ENCODE measurements at places on chromosomes 6 and 20.

GRCh38 chr20:57480444-57481160 lies 44.3 kb downstream of the CTCFL start:
- DNase-seq = no peak

GRCh38 chr20:4476903-4477500 lies 244.7 kb upstream of the PRND start:
- DNase-seq = no peak

GRCh38 chr20:31927627-31928159 lies 24.2 kb downstream of the PDRG1 start:
- no peak for DNase-seq

- DNase-seq = no peak
Measured at GRCh38 chr6:97040355-97040860, 115.9 kb downstream of the KLHL32 start.

- DNase-seq = no peak
Measured at GRCh38 chr6:13420269-13420668, 67.1 kb downstream of the GFOD1 start.

GRCh38 chr6:113221850-113222249 lies 635.3 kb upstream of the MARCKS start:
- no peak for DNase-seq

DNA sequence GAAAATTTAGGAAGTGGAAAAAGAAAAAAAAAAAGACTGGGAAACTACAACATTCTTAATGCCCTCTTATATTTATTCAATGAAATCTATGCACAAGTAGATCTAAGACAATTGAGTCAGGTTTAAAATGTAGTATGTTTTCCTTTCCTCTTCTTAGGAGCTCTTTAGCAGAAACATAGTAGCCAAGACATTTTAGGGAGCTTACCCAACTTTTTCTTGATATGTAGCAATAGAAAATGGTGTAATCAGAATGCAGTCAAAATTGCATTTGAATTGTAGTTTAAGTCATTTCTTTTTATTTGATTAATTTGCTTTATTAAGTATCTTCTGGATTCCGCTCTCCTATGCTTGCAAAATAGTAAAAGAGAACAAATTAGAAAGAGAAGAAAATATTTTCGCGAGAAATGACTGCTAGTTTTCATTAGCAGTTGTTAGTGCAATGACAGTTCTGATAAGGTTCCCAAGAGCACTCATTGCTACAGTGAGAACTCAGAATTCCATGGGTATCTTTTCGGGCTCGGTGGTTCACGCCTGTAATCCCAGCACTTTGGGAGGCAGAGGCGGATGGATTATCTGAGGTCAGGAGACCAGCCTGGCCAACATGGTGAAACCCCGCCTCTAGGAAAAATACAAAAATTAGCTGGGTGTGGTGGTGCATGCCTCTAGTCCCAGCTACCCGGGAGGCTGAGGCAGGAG lies 52.2 kb downstream of the JARID2 start:
- no peak for DNase-seq

- DNase-seq = no peak
Measured at GRCh38 chr6:157604816-157605215, 218.2 kb upstream of the SNX9 start.

GRCh38 chr6:21769405-21769861 lies 175.9 kb downstream of the SOX4 start:
- DNase-seq = no peak

GRCh38 chr20:37494796-37495195 lies 26.3 kb upstream of the NNAT start:
- no peak for DNase-seq

- DNase-seq = peak; percentile 13
Measured at GRCh38 chr20:20079102-20079784, 26.9 kb downstream of the CFAP61 start.

DNA sequence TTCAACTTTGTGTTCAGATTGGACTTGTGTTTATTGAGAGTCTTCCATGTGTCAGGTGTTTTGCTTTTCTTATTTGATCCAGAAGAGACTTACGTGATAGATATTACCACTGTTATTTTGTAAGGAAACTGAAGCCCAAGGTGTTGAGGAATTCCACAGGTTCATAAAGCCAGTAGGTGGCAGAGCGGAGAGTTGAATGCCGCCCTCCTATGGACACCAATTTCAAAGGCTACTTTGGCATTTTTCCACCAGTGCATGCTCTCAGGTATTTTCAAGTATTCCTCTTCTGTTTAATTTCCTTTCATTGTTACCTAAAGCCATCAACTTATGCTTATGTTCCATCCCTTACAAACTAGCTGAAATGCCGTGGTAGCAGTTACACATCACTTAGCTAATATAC lies 14.0 kb upstream of the COL10A1 start:
- DNase-seq = no peak

DNA sequence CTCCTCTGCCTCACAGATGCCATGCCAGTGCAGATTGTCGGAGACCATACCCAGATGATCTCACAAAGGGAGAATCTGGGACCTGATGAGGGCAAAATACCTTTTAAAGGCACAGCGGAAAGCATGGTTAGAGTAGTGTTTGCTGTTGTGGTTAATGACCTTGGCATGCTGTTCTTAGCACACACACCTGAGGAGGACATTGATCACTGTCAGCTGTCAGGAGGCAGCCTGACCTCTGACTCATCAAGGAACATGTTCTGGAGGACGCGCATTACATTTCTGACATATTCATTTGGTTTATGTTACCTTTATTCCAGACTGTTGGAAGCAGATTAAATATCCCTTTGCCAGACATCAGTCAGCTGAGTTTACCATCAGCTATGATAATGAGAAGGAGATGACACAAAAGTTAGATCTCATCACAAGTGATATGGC lies 57.1 kb downstream of the GOPC start:
- no peak for DNase-seq

GRCh38 chr6:75098709-75099108 lies 107.1 kb downstream of the COL12A1 start:
- no peak for DNase-seq

GRCh38 chr6:43926634-43927531 lies 156.9 kb downstream of the VEGFA start:
- peak; percentile 58 for DNase-seq

- DNase-seq = peak; percentile 53
Measured at GRCh38 chr20:50635676-50636600, 55.4 kb downstream of the RIPOR3 start.

GRCh38 chr20:46270977-46271744 lies 37.1 kb downstream of the CDH22 start:
- DNase-seq = peak; percentile 40

GRCh38 chr20:63499338-63499969 lies 571 bp upstream of the EEF1A2 start:
- no peak for DNase-seq

DNA sequence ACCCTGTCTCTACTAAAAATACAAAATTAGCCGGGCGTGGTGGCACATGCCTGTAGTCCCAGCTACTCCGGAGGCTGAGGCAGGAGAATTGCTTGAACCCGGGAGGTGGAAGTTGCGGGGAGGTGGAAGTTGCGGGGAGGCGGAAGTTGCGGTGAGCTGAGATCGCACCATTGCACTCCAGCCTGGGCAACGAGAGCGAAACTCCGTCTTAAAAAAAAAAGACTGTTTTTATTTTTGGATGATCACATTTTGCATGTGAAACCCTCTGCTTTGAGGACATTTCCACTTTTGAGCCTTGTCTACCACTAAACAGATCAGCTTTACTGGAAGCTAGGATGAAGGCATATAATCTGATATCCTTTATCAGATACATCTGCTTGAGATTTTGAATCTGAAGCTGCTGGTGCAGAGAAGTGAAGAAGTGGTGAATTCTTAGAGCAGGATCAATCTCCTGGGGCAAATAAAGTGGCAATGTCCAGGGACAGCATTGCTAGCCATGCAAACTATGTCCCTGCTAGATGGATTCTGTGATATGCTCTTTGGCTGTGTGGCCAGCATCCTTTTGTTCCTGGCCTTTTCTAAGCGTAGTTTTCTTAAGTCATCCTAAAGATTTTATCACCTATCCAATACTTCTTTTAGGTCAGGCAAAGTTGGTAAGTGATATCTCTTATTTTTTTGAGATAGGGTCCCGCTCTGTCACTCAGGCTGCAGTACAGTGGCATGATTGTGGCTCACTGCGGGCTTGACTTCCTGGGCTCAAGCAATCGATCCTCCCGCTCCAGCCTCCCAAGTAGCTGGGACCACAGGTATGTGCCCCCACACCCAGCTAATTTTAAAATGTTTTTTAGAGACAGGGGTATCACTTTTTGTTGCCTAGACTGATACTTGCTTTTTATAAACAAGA lies 23.3 kb downstream of the RBL1 start:
- DNase-seq = no peak

Data from COR-L47 (cell line).